ENCODE measurements at places on chromosomes 4 and X.
A peak's percentile ranks its signal among the peaks of the same experiment; 100 is the strongest.

GRCh38 chr4:77917601-77918000 is 55.0 kb downstream of the MRPL1 start:
- no peak for DNase-seq

DNA sequence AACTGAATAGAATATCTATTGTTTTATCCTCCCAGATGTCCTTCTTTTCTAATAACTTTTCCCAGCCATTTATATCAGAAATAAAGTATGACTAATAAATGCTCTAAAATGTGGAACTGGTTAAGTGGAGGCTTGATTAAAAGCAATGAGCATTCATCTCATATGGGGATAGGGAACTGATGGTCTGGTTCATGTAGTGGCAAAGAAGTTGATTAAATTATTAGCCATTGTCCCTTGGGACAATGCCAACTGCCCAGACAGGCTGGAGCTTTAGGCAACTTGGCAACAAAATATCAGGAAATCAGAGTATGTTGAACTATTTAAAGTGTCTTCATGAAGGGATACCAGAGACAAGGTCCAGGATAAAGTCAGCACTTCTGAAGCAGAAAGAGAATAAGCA is 24.2 kb downstream of the TRO start:
- no peak for DNase-seq

- no peak for DNase-seq
Measured at GRCh38 chrX:16839219-16839851, 30.8 kb downstream of the RBBP7 start.

GRCh38 chr4:128287141-128287870 is at the start of gene PGRMC2:
PGRMC2 (minus strand) TSS chr4:128287813; CDS start chr4:128287790, 23 bp downstream.
- DNase-seq: no peak

DNA sequence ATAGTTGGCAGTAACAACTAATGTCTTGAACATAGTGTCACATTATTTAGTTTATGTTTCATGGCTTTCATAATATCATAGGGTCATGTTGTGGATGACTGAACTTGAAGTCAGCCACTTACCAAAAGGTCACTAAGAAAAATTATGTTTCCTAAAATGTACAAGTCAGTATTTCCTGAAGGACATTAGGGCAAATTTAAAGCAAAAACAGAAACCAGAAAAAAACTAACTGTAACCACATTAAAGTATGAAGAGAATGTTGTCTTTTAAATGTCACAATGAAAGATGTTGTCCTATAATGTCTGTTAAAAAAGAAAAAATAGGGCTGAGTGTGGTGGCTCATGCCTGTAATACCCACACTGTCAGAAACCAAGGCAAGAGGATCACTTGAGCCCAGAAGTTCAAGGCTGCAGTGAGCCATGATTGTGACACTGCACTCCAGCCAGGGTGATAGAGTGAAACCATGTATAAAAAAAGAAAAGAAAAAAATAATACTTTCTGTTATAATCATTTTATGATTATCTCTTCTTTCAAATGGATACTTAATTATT is 55.8 kb downstream of the HHIP start:
- no peak for DNase-seq

DNA sequence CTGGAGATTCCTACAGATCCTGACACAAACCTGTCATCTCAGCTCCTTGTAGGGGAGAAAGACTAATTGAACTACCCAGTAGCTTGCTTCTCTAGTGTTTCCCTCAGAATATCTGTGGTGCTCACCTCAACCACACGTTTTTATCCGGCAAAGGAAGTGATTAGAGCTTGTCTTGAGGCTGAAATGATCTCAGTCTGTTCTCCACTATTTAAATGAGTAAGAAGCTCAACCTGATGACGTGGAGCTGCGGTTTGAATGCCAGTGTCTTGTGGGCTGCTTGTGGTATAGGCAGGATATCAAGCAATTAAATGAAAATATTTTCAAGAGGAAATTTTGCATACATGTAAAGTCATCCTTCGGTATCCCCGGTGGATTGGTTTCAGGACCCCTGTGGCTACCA is 270.2 kb downstream of the TLL1 start:
- DNase-seq: no peak

DNA sequence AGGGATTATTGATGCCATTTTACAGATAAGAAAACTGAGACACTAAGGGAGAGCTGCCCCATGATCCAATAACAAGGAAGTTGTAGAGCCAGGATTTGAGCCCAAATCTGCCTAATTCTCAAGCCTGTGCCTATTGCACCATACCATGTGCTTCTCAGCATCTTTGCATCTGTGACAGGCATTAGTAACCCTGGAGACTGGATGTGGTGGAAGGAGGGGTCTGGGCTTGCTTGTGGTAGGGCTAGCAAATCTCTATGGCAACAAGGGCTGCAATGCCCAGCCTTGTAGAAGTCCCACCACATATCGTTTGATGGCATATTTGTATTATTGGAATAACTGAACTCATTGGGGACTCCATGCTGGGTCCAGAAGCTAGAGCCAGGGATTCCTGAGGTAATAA is 58.1 kb downstream of the RTL5 start:
- no peak for DNase-seq

- no peak for DNase-seq
Measured at GRCh38 chr4:113636877-113637276, 124.7 kb downstream of the CAMK2D start.

DNA sequence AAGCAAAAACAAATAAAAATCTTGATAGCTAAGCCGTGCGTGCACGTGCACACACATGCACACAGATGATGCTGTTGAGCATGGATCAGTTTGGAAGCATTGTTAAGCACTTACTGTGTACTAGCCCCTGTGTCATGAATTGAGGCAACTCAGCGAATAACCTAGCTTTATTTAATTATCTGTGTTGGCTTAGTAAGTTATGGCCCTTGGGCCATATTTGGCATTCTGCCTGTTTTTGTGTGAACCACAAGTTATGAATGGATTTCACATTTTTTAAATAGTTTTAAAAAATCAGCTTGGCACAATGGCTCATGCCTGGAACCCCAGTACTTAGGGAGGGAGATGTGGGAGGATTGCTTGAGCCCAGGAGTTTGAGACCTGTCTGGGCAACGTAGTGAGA is 113.6 kb upstream of the CBLL2 start:
- DNase-seq: no peak

DNA sequence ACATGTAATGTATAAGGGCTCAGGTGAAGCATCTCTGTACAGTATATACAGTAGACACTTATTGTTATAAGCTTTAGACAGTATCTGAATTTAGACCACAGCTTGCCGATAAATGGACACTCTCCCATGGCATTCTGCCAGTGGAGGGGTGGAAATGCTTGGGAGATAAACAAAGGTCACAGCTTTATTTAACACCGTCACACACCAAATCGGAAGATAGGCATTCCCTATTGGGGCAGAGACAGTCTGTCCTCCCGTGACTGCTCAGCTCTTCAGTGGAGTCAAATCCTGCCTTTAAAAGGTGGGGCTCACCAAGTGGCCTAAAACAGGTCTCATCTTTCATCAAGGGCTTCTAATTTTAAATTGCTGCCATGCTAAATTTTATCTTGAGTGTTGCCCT is 178.8 kb downstream of the CAMK2D start:
- DNase-seq: no peak

- DNase-seq: no peak
Measured at GRCh38 chr4:7194251-7195140, 2.2 kb downstream of the SORCS2 start.

- no peak for DNase-seq
Measured at GRCh38 chr4:87901422-87901992, 68.7 kb downstream of the MEPE start.

DNA sequence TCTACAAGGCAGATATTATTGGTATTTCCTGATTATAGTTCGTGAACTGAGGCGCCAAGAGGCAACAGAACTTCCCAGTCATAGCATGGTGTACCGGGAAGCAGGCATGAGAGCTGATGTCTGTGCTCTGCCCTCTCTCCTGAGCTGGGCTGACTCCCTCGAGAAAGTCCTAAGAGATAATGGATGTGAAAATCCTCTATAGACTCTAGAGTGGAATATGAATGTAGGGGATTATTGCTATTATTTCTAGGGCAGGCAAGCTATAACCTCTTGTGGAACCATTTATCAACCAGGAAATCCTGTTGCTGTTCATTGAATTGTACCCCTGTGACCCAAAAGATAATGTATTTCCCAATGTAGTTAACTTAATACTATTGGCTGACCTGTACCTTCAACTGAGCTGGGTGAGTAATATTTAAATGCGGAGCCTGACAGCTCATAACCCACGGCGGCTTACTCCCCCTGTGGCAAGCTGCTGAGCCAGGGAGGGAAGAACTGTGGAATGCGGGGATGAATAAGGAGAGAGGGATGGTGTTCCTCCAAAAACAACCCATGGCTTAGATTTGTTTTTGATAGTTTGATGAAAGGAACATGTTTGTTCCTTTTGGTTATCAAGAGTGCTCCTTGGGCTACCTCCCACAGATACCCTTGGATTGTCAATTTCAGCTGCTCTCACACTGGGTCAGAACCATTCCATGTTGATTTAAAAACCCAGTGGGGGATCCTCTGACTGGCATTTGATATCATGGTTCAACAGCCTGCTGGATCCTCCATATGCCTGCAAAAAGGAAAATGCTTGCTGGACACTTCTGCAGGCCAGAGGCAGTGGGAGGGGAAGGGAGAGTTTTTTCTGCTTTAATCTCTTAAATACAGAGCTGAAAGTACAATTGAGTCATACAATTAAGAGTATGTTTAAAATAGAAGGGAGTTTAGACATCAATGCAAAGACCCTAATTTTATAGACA is 339.0 kb upstream of the BOD1L1 start:
- DNase-seq: no peak

- no peak for DNase-seq
Measured at GRCh38 chr4:91653067-91653466, 650.7 kb upstream of the GRID2 start.

- no peak for DNase-seq
Measured at GRCh38 chrX:54640736-54641135, 110.7 kb downstream of the GNL3L start.

DNA sequence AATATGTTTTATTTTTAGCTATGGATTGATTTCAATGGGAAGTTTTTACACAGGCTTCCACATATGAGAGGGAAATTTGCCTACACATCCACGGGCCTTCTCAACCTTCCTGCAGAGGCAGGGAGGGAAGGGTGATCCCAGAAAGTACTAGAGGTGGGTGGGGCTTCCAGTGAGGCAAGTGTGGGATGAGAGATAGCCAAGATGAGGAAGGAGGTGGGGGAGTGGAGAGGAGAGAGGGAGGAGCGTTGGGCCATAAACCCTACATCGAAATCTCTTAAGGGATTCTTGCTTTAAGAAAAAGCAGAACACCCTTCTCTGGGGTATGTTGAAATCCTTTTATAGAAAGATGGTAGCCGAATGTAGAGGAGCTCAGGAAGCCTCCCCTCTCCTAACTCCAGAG is 19.0 kb downstream of the NKX6-1 start:
- DNase-seq: no peak

DNA sequence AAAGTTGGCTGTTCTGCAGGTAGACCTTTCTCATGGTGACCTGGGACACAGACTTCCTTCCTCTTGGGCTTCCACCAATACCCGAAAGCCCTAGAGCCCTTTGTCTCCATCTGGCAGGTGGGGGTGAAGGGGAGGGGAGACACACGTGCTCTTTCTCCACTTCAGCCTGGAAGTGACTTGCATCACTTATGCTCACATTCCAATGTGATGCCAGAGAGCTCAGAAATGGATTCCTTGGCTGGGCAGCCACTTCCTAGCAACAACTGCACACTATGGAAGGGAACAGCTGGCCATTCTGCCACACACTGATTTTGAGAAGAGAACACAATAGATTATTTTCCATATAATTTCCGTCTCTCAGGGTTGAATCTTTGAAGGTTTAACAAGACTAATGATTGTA is 36.3 kb downstream of the C4orf51 start:
- no peak for DNase-seq

GRCh38 chrX:150118476-150118875 is 180.2 kb upstream of the EOLA2 start:
- no peak for DNase-seq

- peak; percentile 9 for DNase-seq
Measured at GRCh38 chr4:16226816-16227461, 668 bp upstream of the TAPT1 start.

GRCh38 chrX:136708348-136708747 is 60.4 kb downstream of the CD40LG start:
- no peak for DNase-seq

DNA sequence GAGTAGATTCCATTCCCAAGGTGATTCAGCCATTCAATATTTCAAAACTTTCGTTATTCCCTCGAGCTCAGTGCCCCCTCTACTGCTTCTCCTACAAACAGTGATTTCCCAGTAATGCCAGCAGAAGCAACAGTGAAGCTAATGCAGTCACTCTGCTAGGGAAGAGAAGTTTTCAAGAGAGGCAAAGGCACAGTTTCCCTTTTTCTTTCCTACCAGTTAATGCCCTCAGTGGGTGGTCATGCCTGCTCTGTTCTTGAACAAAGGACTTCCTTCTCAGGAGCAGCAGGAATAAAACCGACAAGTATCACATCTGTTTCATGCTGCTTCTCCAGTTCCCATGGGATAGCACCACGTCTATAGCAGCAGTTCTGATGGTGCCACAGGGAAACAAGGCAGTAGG is 317.2 kb downstream of the TENM3 start:
- DNase-seq: no peak

DNA sequence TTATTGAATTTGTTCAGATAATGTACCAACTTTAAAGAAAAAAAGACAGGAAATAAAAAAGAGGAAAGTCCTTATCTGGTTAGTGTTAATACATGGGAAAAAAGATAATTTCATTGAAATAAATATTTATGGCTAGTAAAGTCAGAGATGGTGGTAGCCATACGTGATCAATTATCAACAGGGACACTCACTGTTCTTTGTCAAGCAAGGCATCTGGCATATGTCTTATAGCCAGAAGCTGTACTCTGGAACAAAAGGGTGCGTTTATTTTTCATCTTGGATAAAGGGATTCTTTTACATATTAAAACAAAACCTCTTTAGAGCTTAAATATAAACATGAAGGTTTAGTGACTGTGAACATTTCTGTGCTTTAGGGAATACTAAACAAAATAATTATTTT is 26.7 kb downstream of the HDX start:
- DNase-seq: no peak

DNA sequence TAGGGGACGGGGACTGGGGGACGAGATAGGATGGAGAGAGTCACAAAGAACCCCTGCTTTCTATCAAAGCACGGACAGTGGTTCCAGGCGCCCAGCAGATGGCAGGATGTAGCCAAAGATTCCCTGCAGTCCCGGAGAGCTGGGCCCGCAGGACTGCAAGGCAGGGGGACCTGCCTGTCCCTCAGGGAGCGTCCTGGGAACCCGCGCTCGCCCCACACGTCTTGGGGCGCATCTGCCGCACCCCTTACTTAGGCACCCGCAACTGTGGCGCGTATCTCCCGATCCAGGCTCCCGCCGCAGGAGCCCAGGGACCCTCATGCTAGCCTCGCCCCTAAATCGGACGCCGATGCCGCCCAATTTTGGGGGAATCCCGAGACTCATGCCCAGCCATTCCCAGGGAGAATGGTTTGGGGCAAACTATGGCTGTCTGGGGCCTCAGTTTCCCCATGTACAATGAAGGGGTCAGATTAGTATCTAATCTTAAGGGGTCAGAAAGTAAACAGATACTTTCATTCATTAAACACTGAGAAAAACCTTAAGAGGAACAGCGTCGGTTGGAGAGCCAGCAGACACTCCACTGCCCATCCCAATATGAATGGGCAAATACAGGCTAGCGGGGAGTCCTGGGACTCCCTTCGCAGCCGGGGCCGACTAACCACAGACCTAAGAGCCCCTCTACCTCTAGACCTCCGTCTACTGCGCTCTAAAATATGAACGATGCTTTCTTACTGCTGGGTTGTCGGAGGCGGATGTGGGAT is 581 bp upstream of the STK32B start:
- DNase-seq: peak; percentile 22

Data from NCI-H510A (cell line).